ENCODE measurements at places on chromosomes 3 and 15.
A peak's percentile ranks its signal among the peaks of the same experiment; 100 is the strongest.

DNA sequence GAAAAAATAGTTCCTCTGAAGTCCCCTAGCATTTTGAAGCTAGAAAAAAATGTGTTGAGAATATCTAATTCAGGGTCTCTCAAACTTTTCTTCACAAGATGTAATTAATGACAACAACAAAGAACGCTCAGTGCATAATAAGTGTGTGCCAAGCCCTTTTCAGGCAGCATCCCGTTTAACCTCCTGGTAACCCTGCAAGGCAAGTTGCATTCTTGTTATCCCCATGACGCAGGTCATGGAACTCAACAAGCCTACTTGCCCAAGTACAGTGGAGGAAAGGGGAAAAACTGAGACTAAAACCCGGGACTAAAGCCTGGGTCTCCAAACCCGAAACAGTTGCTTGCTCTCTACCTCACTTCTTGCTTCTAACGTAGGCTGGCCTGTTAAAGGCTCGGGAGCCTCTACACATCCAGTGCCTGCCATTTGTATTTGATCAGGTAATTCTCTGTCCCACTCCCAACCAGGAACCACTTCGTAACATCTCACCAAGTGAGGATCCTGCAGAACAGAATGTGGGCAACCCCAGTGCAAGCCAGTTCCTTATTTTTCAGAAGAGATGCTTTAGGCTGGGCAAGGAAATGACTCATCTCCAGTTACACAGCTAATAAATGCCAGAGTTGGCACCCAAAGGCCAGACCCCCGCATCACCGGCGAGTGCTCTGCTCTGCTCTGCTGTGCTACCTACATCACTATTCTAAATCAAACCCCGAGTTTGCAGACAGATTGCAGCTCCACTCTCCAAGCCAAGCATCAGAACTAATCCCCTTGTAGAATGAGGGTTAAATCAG, 28.3 kb downstream of the LMCD1 start:
- DNase-seq = peak; percentile 49

DNA sequence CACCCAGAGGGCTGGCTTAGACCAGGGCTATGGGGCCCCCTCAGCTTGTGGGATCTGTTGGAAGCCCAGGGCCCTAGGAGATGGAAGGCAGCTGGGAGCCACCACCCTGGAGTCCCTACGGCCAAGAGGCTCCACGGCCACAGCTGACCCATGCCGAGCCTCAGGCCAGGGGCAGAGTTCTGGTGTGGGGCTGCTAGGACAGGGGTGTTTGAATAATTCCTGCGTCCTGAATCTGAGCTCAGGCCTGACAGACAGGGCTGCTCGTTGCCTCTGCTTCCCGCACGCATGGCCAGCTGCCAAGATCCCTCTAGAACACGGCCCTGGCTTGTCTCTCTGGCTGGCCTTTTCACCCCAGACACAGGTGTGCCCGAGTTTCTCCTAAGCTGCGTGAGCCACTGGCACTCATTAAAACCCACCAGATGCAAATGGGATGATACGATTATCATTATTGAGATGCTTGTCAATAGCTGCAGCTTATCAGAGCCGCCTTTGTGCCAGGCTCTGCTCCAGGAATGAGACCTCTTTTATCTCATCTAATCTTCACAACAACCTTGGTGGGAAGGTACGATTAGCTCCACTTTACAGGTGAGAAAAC, 70.2 kb downstream of the EFCAB12 start:
- DNase-seq = no peak

DNA sequence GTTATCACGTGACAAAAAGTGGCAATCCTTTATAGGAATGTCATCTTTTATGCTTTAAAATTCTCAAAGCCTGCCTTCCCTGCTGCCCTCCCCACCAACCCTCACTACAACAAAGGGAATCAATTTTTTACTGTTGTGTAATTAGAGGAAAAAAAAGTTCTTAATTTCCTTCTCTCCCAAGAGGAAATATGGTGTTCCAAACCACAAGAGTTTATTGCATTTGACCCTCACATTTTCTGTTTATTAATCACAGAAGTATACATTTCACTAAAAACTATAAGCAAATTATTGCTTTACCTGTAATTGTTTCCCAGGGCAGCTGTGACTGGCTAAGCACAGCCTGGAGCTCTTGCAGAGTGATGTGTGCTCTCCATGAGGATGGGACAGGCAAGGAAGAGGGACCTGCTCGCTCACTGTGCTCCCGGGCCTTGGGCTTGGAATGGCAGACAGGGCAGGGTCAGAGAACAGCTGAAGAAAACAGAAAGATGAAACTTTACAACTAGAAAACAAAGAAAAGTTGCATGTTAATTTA, 31.3 kb upstream of the ATP10A start:
- DNase-seq = no peak

- peak; percentile 36 for DNase-seq
Measured at GRCh38 chr3:133962849-133963248, 66.9 kb downstream of the SLCO2A1 start.

DNA sequence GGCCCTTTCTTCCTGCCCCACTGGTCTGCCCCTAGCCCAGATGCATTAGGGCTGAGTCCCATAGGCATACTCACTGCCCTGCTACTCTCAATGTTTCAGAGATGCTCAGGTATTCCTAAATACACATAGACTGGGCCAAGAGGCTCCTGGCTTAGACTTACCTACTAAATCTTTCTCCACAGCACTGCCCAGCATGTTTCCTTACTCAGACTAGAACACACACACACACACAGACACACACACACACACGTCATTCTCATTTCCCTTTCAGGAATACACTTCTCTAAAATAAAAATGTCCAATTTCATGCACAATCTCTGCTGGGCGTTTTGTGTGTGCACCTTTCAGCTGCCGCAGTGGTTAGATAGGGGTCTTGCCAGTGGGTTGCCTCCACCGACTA, 175.7 kb downstream of the FAM43A start:
- no peak for DNase-seq

- DNase-seq = peak; percentile 62
Measured at GRCh38 chr3:13497386-13497785, 17.3 kb downstream of the HDAC11 start.

DNA sequence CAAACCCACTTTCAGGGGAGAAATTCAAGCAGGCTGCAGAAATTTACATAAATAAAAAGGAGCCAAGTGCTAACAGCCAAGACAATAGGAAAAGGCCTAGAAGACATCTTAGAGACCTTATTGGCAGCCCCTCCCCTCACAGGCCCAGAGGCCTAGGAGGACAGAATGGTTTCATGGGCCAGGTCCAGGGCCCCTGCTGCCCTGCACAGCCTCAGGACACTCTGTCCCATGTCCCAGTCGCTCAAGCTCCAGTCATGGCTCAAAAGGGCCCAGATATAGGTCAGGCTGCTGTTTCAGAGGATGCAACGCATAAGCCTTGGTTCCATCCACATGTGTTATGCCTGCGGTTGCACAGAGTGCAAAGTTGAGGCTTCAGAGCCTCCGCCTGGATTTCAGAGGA, 55.8 kb downstream of the SLC41A3 start:
- DNase-seq = no peak

GRCh38 chr3:45616158-45616557, 21.6 kb downstream of the LIMD1 start:
- no peak for DNase-seq

- DNase-seq = no peak
Measured at GRCh38 chr15:79522656-79523055, 90.5 kb downstream of the MINAR1 start.

- peak; percentile 2 for DNase-seq
Measured at GRCh38 chr15:100383302-100384107, 41.7 kb upstream of the ADAMTS17 start.

All from fibroblast of the aortic adventitia (primary cell).